ENCODE measurements at places on chromosomes 5 and 9.

DNA sequence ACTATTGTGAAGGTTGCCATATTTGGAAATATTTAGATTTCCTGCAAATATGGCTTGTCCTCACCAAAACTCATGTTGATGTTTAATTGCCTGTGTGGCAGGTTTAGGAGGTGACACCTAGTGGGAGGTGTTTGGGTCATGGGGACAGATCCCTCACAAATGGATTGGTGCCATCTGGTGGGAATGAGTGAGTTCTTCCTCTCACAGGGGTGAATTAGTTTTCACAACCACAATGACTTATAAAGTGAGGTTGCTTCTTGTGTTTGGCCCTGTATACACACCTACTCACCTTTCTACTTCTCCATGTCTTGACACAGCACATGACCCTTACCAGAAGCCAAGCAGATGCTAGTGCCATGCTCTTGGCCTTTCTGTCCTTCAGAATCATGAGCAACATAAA lies 41.1 kb downstream of the ISOC1 start:
- no peak for DNase-seq

- no peak for DNase-seq
These were observed 21.5 kb downstream of the GFRA3 start for GRCh38 chr5:138252944-138253343.

GRCh38 chr5:42665857-42666256 lies 90.8 kb upstream of the CCDC152 start:
- DNase-seq = no peak

DNA sequence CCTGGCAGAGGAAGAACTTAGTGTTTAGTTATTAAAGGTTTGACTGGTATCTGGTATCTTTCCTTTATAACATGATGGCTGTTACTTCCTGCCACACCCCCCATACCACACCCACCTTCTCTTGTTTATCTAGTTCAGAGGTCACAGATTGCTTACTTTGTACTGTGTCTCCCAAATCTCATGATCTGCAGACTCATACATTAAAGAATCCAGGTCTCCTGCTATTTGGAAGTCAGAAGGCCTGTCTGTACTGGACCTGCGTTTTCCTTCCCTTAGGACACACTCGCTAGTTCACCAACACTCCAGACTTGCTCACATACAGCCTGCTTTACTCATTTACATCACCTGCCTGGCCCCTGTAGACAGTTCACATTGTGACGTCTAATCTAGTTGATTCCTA lies 39.3 kb downstream of the NUDT12 start:
- DNase-seq = no peak

DNA sequence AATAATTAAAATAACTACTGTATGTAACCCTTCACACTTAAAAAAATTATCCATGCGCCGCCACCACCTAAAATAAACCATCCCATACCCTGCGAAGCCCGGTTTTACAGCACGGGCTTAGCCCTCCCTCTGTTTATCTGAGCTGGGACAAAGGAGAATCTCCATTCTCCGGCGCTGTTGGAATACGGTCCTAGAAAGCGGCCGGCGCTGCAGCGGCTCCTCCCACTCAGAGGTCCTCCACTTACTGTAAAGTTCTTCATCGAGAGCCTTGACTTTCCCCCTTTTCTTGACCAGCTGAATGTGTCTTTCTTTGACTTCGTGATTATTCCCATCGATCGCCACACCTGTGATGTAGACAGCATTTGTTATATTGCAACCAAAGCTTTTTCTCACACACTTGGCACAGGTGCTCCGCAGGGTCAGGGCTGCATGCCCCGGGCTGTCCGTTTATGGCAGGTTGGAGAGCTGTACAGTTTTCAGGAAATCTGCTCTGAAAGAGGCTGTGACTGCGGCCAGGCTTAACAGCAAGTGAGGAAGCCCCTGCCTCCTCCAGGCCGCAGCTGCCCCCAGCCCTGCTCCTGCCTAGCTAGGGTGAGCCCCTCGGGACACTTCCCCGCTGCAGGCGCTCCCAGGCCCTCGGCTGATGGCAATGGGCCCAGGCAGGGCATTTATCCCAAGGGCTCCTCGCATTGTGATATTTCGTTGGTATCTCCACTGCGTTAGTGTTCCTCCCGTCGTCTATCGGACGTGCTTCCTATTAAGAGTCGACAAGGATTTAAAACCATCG lies 16.7 kb downstream of the GFPT2 start:
- DNase-seq = no peak

DNA sequence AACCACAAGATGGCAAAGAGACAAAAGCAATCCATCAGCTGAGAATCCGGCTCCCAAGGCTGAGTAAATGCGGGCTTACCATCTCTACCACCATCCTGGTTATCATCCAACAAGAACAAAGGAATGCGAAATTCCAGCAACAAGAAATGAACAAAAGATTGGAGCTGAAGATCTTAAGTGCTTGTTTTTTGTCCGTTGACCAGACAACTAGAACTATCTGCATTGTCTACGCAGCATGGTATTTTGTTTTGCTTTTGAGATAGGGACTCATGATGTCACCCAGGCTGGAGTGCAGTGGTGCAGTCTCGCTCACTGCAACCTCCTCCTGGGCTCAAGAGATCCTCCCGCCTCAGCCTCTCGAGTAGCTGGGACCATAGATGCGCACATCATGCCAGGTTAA lies 88.9 kb downstream of the ZNF366 start:
- DNase-seq = no peak

DNA sequence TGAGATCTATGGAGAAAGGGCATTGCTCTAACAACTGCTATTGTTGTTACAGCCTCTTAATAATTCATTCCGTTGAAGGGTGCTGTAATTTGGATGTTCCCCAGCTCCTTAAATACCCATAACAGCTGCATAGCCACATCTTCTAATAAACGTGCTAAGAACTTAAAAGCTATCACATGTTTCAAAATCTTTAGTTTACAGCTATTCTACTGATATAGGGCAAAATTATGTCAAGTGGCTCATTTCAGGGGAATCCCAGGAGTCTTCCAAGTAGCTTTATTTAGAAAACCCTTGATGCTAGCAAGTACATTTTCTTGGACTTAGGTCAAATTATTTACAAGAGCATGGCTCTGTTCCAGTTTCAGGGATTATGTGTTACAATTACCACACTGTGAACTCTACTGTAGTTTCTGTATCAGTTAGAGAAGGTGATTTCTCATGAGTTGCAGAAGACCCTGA lies 990.4 kb upstream of the ACO1 start:
- DNase-seq = no peak

GRCh38 chr9:122265149-122265915 lies 650 bp downstream of the MRRF start:
- DNase-seq = no peak

DNA sequence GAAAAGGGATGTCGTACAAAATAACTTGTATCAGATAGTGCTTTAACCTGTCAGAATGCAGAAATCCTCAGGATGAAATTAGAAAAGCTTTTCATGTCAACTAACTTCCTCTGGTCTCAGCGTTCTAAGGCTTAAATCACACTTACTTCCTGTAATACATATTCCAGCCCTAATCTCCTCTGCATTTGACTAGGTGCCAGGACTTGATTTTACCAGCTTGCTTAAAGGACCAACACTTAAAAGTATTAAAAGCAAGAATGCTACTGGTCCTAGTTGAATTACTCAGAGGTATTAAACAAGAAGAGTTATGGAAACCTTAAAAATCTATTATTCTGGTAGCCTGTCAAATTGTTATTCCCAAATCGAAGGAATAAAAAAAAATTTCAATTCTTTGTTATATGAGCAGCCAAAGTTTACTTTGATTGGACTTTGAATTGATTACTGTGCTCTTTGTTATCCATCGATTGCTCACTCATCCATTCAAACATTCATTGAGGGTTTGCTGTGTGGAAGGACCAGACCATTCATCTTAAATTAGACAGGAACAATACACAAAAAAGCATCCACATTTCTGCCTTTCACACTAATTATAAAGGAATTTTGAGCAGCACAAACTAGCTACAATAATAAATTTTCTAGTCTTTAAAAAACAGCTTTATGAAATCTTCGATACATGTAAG lies 108.7 kb downstream of the MUSK start:
- DNase-seq = no peak

GRCh38 chr9:99735041-99735440 lies 86.6 kb upstream of the NR4A3 start:
- DNase-seq = no peak

DNA sequence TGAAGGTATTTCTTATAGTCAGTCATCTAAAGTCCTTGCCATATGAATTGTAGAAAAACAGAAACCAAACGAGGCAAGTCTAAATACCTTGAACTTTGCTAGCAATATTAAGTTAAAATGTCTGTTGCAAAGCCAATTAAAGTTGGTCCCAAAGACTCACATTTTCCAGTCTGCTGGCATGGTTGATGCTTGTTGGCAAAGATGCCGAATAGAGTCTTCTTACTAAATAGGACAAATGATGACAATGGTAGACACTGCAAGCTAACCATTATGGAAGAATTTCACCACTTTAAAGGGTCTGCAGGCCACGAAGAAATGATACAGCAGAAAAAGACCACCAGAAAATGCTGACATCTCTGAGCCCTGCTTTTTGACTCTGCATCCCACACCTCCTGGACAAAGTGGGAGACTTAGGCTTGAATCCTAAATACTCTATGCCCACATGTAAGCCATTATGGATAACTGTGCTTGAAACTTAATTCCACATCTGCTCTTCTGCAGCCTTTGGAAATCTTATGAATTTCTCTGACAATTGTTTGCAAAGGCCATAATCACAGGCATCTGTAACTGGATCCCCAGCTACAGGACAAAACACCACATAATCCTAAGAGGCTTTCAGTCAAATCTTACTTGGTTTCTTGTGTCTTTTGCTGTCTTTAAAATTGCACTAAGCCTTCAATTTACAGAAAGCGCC lies 61.3 kb downstream of the LHFPL2 start:
- DNase-seq = no peak
